ENCODE measurements at places on chromosomes 6 and 20.

- no peak for DNase-seq
These were observed 168.0 kb downstream of the ZMYND8 start for GRCh38 chr20:47188540-47188939.

DNA sequence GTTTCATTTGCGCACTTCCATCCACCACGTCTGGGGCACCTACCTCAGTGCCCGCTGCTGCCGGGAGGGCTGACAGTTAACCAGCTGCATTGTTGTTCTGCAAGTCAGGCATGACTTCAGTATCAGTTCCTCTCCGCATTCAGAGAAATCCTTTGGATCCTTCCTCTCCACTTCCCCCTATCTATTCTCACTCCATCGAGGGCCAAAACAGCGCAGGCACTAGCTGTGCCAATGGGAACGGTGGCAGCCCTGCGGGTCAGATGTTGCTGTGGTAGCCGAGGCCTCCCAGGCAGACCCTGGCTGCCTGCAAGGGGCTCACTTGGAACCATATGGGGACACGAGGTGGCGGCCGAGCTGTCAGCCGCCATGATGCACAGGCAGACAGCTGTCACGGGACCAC lies 64.2 kb upstream of the INSM1 start:
- no peak for DNase-seq

- no peak for DNase-seq
These were observed 338.7 kb upstream of the RUNX2 start for GRCh38 chr6:44989391-44989790.

DNA sequence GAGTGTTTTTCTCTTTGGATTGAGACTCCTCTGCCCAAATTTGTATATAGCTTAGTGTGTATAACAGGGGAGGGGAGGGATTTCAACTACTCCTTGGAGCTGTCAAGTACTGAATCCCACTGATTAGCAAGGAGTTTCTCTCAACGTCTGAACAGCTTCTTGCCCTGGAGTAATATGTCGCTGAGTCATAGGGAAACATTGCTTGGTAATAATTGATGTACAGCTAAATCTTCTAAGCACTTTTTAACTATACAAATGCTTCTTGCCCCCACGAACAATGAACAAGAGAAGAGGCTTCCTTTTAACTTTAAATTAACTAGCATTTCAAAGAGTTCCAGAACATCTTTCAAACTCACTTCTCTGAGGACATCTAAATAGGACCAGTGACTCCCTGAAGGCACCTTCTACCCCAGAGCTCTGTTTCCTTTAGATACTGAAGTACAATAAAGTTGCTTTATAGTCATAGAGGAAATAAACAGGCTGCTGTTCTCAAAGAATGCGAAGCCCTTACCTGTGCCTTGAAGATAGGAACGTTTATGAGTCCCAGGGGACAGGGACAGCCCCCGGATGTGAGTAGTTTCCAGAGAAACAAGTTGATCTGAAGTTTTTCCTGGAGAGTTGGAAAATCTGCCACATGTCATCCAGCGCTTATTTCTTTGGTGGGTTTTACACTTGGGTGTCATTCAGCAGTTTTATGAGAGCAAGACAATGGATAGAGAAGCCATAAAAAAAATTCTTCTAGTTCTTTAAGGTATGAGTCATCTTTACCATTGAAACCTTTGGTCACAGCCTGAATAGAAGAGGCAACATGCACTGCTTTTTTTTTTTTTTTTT lies 462.5 kb upstream of the BTBD3 start:
- no peak for DNase-seq

DNA sequence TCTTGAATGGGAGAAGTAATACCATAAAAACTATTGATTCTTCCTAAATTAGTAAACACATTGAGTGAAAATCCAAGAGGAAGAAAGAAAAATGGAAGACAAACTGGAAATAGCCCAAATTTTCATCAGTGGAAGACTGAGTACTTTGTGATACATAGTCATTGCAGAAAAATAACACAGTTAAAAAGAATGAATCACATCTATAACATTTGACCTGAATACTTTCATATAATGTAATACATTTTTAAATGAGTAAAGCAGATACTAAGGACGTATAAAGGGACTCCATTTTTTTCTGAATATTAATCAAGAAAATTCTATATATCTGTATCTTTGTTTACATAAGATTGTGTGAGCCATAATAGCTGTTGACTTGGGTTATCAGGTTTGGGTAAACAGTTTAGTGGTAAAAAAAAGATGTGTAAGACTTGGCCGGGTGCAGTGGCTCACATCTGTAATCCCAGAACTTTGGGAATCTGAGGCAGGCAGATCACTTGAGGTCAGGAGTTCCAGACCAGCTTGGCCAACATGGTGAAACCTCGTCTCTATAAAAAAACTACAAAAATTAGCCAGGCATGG lies 4.3 kb upstream of the SLC17A2 start:
- DNase-seq: no peak

- DNase-seq: no peak
These were observed 983 bp downstream of the RBBP9 start for GRCh38 chr20:18496042-18496441.

- no peak for DNase-seq
These were observed 138.5 kb downstream of the RCAN2 start for GRCh38 chr6:46352541-46353268.

GRCh38 chr6:125834348-125834747 lies 43.6 kb downstream of the NCOA7 start:
- DNase-seq: no peak

DNA sequence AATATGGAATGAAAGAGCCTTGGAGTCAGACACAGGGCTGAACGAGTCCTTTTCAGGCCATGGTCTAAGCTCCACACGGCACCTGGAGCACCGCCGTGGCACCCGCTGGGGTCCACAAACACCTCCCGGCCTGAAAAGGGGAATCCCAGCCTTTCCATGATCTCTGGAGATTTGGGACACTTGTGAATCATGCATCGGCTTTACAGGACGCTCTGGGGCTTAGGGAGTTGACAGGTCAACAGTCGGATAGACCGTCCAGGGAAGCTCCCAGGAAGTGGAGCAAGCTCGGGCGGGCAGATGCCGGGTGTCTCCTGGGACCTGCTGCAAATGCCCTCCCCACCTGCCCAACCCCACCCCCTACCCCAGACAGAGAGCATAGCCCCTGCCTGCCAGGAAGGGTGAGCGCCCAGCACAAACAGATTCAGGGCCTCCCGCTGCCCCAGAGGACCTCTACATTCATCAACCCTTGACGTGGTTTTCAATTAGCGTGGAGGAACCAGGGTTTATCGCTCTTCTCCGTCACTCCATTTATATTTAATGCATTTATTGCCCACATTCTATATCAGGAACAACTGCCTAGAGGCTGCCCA lies 53.6 kb downstream of the YTHDF1 start:
- DNase-seq: no peak

DNA sequence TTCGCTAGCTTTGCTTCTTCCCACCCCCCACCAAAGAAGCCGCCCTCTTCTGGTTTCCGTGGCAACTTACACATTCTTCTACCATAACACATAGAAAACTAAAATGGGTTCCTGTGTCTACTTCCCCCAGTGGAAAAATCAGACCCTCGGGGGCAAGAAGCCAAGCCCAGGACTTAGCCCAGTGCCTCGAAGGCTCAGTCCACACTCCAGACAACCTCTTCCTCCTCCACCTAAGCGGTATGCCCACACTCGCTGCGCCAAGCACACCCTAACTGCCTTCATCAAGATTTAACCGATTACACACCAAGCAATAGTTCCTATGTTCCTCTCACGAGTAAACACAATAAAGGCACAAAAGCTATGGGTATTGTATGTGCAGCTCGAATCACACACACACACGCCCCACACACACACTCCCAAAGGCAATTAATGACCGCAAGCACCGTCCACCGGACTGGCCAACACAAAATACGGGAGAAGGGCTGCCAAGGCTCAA lies 537 bp downstream of the PPIL4 start:
- no peak for DNase-seq

DNA sequence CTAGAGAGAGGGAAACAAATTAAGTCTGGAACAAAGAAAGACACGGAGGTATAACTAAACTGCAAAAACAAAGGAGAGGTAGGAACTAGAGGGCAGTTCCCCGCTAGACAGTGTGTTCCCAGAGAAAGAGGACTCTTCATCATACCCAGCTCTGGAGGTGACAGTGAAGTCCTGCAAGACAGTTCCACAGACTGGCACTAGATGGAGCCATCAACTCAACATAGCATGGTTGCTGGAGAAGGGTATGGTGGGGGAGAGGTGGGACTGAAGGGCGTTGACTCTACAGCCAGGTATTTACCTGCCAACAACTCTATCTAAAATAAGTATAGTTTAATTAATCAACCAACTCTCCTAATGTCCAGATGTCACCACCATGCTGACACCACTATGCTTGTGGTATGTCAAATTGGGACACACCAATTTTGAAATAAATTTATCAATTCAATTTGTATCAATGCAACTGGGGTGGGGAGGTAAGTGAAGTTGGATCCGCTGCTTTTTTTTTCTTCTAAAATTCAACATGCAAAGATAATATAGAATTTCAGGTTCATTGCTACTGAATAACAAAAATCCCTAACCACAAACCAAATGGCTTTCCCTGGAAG lies 9.7 kb downstream of the BACH2 start:
- DNase-seq: peak; percentile 50

- DNase-seq: no peak
These were observed 208.8 kb upstream of the SUPT3H start for GRCh38 chr6:45586216-45587171.

DNA sequence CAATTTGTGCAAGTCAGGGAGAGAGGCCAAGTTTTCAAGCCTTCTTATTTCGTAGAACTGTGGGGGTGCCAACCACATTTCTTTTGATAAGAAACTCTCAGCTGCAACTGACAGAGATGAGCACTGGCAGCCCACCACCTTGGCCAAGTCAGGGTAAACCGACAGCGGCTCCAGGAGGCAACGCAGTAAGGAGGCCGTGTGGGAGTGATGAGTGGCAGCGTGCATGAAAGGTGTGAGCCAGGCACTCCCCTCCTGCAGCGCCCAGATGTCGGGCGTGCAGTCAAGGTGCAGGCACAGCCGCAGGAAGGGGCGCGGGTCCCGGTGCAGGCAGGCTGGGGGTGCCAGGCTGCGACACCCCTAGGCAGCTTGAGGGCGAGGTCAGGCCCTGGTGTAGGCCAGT lies 49.2 kb upstream of the HDAC2 start:
- DNase-seq: no peak

- no peak for DNase-seq
These were observed 7.1 kb upstream of the GRM4 start for GRCh38 chr6:34152806-34153520.

- no peak for DNase-seq
These were observed 49.2 kb downstream of the GMDS start for GRCh38 chr6:2196079-2196679.

DNA sequence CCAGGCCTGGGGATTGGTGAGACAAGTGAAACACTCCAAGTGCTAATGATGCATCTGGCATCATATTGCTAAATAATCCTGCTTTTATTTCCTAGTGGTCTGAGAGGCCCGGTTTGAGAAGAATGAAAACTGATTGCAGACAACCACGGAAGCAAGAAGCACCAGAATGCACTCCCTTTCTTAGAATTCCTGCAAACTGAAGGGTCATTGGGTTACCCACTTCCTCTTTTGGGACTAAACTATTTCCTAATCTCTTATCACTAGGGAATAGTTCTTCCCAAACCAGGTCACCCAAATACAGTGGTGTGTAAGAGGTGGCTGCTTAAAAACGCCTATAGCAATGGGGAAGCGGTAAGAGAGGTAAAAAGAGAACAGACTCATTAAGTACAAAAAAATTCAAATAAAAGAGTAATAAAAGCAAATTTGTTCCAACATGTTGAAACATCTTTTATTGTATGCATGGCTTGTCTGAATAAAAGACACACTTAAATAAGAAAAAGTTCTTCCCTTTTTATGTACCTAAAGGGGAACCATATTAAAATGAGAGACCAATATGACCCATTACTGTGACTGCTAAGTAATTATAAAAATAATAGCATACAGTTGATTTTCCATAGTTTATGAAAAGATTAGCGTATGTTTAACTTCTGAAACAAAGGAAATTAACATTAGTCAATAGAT lies 125.8 kb downstream of the MYB start:
- DNase-seq: no peak

- DNase-seq: no peak
These were observed 219.3 kb upstream of the RNF217 start for GRCh38 chr6:124742971-124743370.

DNA sequence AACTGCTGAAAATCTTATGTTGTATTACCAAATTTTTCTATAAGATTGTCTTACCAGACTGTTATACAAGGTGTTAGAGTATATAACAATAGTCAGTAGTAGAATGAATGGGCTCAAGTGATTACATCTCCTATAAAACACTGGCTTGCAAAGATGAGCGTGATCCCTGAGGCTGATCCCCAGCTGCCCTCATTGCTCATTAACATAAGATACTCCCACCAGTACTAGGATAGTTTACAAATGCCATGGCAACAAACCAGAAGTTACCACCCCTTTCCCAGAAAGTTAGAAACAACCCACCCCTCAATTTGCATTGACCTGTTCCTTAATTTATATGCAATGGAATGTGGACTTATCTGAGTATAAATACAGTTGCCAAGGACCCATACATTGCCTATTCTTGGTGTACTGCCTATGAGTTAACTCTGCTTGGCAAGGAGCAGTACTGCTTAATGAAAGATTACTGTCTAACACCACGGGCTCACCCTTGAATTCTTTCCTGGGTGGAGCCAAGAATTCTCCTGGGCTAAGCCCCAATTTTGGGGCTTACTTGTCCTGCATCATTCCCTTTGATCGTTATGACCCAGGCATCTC lies 252.8 kb upstream of the CHD6 start:
- no peak for DNase-seq

- no peak for DNase-seq
These were observed 14.2 kb upstream of the FOXC1 start for GRCh38 chr6:1595271-1596087.

DNA sequence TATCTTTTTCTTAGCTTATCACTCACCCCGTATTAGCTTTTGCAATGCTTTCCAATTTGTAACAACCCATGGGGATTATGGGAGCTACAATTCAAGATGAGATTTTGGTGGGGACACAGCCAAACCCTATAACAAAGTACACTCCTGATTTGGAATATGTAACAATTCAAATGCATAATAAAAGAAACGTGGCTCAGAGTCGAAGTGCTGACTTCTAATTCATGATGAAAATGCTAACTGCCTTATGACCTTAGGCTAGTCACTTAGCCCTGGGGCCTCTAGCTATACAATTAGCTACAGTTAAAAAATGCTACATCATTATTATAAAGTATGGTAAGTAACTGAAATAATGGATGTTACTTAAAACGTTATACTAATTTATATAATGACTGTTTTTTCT lies 955.0 kb upstream of the FLRT3 start:
- no peak for DNase-seq
